ENCODE measurements at places on chromosomes 1 and 21.
A peak's percentile ranks its signal among the peaks of the same experiment; 100 is the strongest.

DNA sequence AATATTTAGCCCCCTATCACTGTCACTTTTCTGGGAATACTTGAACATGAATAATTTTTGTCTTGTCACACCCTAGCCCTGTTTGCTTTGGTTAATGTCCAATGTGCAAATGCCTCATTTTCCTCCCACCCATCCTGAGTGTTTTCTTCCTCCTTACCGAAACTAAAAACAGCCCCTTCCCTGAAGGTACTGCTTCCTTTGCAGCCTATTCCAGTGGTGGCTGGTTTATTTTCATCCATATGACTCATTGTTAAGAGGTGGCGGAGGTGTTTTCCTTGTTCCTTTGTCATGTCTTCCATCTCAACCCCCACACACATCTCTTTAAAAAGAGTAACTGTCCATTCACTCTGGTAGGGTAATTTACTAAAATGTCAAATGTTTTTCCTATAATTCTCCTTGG, 40.4 kb downstream of the CD55 start:
- no peak for DNase-seq

DNA sequence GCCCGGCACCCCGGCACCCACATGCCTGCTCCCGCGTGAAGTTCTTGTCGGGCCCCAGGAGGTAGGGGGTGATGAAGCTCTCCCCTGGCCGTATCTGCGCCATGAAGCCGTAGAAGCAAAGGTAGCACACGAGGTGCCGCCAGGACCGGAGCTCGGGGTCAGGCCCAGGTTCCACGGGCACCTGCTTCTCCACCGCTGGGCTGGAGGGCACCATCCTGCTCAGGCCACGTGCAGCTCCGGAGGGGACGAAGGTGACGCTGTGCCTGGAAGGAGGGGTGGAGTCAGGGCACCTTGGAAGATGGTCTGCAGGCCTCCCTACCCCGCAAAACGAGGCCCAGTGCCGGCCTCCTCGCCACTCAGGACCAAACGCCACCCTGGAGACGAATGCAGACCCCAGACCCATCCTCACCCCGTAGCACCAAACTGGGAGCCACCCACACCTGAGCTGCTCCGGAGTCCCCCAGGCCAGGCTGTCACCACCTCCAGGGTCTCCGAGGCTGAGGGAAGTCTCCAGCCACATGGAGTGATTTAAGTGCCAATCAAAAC, 4.4 kb downstream of the SLC19A1 start:
- DNase-seq, result no peak

GRCh38 chr1:156480411-156481192, 20.0 kb downstream of the MEF2D start:
- peak; percentile 52 for DNase-seq

DNA sequence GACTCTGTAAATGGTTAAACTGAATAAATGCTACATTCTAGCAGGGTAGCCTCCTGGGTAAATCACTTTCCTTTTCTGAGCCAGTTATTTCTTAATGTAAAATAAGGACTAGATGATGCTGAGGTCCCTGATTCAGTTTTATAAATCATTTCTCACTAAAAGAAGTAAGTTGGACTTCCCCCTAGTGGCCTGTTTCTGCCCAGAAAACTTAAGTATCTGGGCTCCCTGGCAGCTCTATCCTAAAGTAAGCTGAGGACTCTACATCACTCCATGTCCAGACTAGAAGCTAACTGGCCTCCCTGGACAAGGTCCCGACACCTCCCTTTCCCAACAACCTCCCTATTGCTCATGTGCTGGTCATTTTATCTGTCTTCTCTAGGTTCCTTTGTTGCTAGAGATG, 3.0 kb downstream of the GPN2 start:
- DNase-seq, result no peak

DNA sequence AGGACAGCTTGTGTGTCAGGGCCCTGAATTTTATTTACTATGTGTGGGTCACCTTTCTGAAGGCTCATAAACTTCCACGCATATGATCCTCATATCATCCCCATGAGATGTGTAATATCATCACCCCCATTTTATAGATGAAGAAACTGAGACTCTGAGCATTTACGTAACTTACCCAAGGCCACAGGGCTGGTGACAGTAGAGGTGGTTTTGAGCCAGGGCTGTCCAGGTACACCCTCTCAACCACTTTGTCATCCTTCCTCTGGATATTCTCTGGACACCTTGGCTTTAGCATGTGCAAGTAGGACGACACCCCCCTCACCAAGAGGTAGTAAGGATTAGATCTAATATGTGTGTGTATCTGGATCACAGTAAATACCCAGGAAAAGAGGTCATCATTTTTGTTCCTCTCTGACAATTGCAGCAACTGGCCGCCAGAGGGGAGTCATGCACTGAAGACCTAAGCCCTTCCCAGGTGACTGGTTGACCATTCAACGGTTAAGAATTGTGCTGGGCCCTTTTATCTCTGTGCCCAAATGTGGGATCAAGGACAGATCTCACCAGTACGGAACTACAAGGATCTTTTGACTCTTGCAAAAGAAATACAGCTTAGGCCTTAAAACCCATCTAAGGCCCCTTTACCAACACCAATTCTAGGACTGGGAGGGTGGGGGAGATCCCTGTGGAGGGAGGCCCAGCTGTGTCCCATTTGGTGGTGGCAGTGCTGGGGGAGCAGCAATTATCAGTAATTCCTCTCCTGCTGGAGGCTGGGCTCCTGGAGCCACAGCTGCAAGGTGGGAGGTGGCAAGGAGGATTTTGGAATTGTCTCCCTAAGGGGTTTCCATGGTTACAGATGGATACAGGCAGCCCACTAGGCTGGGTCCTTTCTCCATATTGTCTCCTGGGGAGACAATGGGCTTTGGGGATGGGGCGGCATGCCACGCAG, 13.7 kb upstream of the E2F2 start:
- peak; percentile 29 for DNase-seq

DNA sequence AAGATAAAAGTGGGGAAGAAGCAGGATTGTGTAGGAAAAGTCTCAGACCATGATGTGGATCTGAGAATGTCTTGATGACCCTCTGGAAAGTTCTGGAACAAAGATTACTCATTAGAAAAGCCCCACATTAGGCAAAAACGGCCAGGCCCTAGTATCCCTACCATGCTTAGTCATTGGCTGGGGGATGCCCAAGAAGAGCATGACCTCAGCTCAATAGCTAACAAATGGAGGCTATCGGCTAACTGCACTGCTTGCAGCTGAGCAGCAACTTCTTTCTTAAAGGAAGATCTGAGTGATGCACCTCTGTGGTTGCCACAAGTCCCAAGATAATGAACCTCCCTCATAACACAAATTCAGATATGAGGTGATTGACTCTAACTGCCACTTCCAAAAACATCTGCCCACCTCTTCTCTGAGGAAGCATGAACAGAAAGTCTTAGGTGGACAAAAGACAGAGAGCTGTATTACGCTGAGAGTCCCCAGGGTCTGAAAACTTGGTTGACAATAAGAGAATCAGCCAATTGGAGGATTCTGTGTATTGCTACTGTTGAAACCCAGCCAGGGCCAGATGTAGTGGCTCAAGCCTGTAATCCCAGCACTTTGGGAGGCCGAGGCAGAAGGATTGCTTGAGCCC, 64.6 kb upstream of the AK4 start:
- DNase-seq, result no peak

DNA sequence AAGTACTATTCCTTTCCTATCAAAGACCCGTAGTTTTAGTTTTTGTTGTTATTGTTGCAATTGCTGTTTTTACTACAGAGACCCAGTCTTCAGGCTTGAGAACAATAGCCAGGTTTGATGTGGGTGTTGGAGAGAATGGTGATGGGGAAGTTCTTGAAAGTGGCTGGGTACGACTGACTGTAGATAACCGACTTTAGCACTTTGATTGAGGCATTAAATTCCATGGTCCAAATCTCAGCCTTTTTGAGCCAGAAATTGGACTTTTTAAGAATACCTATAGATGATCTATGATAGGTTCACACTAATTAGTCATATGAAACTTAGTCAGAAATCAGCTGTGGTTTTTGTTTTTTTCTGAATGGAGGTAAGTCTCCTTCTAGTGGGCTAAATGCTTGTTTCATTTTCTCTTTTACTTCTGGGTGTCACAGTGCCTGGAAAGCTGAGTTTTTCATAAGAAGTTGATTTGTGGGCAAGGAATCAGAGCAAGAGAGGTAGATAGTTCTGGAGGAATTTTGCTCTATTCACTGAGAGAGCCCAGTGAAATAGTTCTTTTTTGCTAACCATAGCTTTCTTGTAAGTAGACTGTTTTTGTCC, 2.8 kb downstream of the PPIH start:
- DNase-seq, result no peak

DNA sequence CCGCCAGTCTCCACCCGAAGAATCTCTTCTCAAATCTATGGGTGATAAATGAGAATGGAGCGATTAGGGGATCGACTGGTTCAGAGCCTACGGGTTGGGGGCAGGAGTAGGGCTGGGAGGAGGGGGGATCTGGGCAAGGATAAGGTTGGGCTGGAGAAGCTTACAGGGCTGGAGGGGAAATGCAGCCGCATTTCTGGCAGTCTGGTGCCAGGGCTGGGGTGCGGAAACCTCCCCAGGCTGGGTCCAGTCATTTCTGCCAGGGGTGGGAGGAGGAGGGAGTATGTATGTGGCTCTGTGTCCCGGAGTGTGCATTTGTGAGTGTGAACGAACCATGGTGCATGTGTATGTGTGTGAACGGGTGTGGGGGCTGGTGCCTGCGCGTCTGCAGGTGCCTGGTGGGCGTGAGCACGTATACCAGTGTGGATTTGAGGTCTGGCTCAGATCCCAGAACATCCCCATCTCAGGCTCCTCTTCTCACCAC, 10.2 kb downstream of the C1orf216 start:
- DNase-seq, result no peak

- no peak for DNase-seq
These were observed 85.0 kb upstream of the AK4 start for GRCh38 chr1:65063025-65063424.

DNA sequence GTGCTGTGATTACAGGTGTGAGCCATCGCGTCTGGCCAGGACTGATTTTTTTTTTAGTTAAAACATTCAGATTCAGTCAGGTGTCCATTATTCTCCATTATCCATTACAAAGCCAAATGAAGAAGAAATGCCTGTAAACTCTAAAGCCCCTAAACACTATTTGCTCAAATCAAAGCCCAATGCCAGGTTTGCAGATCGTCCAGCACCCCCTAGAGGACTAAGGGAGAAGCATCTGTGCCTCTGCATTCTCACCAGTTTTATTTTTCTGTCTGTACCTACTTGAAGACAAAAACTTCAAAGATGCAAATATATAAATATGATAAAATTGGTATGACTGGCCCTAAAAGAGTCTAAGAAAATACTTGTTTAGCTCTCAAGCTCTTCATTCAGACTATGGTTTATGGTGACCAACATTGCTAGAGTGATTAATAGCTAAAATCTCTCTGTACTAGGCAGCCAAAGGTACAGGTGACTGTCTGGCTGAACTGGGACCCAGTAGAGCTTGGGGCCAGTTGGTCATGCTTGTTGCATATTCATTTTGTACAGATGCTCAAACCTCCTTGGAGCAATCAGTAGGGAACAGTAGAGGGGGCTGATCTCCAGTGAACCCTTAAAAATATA, 138.4 kb downstream of the SYT2 start:
- no peak for DNase-seq

- DNase-seq, result no peak
These were observed 5.0 kb upstream of the ILDR2 start for GRCh38 chr1:166980383-166980782.

DNA sequence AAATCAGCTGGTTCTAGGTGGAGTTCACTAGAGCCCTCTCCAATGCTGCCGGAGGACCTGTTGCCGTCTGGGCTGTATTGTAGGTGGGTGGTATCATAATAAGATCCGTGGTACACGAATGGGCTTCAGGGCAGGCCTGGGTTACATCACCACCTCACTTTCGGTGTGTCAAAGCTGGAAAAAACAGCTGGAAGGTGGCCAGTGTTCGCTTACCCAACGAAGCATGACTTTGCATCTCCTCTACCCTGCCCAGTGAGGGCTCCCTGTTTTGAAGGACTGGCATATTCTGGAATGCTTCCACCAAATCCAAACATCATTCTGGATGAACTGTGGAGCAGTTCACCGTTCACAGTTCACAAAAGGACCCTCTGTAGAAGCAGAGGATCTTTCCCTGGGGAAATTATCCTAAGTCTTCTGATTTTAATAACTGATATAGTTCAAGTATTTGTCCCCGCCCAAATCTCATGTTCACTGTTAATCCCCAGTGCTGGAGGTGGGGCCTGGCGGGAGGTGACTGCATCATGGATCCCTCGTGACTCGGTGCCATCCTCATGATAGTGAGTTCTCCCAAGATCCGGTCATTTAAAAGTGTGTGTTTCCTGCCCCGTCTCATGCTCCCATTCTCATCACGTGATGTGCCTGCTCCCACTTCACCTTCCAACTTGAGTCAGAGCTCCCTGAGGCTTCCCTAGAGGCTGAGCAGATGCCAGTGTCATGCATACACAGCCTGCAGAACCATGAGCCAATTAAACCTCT, 429.0 kb downstream of the KIF26B start:
- DNase-seq, result no peak

DNA sequence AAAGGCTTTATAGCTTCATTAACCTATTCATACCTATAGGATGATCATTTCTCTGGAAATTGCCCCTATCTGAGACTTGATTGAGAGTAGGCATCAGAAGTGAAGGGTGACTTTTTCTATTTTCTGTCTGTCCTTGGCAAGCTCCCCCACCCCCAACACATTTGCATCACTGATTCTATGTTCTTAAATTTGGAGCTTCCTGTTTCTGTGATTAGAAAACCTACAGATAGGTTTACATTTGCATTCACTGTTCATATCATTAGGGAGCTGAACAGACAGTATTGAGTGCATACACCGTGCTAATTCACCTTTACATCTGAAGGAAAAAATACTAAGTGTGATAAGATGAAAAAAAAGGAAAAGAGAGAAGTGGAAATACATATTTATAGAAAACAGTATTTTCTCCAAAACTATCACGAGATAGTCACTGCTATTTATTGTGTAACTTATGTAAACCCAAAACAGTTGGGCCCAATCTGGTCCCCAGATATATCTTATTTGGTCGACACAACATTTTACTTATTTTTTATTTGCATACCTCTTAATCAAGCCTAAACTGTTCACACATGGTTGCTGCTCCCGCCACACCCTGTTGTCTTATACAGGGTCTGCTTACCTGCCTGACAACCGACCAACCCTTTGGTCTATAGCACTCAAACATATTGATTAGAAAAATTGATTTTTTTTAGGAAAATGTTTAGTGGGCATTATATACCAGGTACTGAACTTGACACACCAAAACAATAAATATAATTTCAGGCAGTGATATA, 218.8 kb downstream of the NTNG1 start:
- DNase-seq, result no peak

- no peak for DNase-seq
These were observed 70.9 kb downstream of the APP start for GRCh38 chr21:26099610-26100219.

GRCh38 chr1:112399456-112399855, 3.4 kb downstream of the CTTNBP2NL start:
- no peak for DNase-seq

- DNase-seq, result no peak
These were observed at the start of gene LCE2A for GRCh38 chr1:152697701-152698600. Gene LCE2A, plus strand, starts transcription at chr1:152698345. Its CDS starts 557 bp downstream, at chr1:152698902.
